Transverse colon (tissue), 4 donors: ENCODE measurements at places on chromosomes 6 and 20. TPM values are rescaled to one million over a fixed set of nuclear protein-coding genes. Genes with fewer than 3 reads are reported as not detected.
A peak's percentile ranks its signal among the peaks of the same experiment; 100 is the strongest.

DNA sequence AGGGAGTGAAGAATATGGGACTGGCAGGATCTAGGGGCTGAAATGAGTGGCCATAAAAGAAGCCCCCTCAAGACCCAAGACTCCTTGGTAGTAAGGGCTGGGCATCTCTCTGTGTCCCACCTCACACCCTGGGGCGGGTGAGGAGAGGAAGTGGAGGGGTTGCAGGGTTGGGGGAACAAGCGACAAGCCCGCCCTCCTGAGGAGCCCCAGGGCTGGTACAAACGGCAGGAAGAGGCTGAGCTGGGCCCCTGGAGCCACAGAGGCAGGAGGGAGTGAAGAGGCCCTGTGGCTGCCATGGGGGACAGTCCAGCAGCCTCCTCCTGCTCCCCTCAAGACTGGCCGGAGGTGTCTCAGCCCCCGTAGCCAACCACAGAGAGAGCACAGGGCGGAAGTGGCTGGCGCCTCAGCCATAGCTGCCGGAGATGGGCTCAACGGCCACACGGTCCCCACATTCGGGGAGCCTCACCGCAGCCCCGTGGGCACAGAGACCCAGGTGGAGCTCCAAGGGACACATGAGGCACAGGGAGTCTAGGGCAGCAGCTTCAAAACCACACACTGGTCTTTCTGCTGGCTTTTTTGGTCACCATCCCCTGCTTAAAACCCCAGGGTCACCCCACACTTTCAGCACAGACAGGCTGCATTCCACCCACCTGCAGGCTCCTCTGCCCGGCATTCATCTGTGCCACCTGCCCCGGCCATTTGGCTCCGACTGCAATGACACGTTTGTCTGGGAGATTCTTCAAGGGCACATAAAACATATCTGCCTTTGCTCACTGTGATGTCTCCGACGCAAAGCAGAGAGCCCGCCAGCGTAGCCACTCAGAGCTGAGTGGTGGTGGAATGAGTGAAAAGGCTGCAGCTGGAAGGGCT is 524 bp downstream of the C20orf203 start:
- DNase-seq, result peak; percentile 57
- no peaks in the 10 kb centered on the region for H3K36me3 ChIP-seq
- no peaks in the 10 kb centered on the region for H3K27me3 ChIP-seq
- H3K4me3 ChIP-seq, result no peak overlapping the region
- peaks cover 4% of the 10 kb centered on the region for H3K4me1 ChIP-seq

- no peaks in the 10 kb centered on the region for H3K27me3 ChIP-seq
- no peaks in the 10 kb centered on the region for H3K36me3 ChIP-seq
- H3K27ac ChIP-seq, result no peak overlapping the region
- no peak overlapping the region for H3K4me3 ChIP-seq
- H3K4me1 ChIP-seq, result peaks cover 3% of the 10 kb centered on the region
- no peak for DNase-seq
Measured at GRCh38 chr20:2293971-2294370, 1.8 kb upstream of the TGM3 start.

DNA sequence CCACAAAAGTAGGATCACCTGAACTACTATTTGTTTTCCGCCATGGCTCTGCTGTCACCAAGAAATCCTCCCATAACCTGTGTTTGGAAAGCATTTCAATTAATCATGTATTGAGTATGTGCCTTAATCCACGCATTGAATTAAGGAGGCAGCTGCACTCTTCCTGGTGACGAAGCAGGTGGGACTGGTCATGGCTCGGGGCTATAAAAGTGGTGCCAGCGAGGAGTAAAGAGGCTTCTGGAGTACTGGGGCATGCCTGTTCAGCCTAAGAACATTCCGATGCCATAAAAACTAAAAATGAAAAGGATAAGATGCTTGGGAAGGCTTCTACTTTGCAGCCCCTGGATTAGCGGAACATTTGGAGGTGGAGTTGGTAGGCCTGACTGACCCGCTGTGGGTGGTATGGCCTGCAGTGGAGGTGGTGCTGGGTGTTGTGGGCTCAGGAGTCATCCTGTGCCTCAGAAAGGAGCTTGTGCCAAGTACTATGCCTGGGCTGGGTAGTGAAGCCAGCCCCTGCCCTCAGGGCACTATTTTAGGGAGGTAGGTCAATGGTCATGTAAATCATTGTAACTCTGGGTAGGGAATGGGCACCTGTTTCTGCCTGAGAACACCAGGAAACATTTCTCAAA is 110.5 kb downstream of the B3GAT2 start:
- no peaks in the 10 kb centered on the region for H3K4me1 ChIP-seq
- H3K27ac ChIP-seq, result no peak overlapping the region
- no peak for DNase-seq
- no peaks in the 10 kb centered on the region for H3K36me3 ChIP-seq

GRCh38 chr20:49267327-49267726 is 10.5 kb downstream of the ZNFX1 start:
- no peak for DNase-seq
- peaks cover 35% of the 10 kb centered on the region for H3K4me1 ChIP-seq
- H3K27me3 ChIP-seq, result no peaks in the 10 kb centered on the region
- H3K36me3 ChIP-seq, result peaks cover 38% of the 10 kb centered on the region
- no peak overlapping the region for H3K27ac ChIP-seq
- no peak overlapping the region for H3K4me3 ChIP-seq

DNA sequence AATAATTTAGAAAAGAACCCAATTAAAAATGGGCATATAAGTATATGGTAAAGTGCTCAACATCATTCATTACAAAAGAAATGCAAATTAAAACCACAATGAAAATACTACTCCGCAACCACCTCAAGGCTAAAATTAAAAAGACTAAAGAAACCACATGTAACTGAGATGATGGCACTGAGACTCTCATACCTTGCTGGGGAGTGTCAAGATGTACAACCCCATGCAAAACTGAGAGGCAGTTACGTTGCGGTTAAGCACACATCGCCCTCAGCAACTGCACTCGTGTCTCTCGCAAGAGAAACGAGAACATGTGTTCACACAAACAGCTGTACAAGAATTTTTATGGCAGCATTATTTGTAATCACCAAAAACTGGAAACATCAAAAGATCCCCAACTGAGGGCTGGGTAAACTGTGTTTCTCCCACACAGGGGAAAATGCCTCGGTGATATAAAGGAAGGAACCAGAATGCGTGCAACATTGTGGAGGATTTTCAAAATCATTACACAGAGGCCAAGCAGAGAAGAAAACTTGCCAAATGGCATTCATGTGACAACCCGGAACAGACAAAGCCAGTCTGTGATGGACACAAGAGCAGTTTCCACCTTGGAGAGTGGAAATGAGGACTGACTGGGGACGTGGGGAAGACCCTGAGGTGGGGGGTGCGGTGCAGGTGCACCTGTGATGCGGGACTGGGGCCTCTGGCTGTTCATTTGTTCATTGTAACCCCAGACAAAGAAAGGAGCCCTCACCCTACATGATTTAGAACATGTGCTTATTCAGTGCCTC is 144.9 kb downstream of the WDR27 start:
- no peak overlapping the region for H3K4me3 ChIP-seq
- H3K4me1 ChIP-seq, result no peaks in the 10 kb centered on the region
- H3K27me3 ChIP-seq, result no peaks in the 10 kb centered on the region
- no peaks in the 10 kb centered on the region for H3K36me3 ChIP-seq
- peak overlapping the region; percentile 28 for H3K27ac ChIP-seq

TREML1 gene
- total RNA-seq, result not detected

DNA sequence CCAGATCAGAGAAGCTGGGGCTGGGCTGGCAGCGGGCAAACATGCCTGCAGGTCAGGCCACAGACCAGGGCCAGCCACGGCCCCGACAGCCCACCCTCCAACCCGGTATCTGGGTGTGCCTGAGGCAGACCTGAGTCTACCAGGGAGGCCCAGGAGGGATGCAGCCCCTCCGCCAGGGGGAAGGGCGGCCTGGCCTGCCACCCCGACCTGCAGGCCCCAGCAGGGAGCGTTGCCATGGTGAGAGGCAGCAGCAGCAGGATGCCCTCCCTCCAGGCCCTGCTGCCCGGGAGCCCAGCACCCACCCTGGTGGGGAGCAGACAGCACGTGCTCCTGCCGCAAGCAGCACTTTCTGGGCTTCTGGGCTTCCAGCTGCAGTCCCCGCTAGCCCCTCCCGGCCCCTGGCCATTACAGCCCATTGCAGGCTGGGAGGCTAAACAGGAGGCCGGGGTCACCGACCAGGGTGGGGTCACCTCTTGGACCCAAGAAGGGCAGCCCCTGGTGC is 3.8 kb upstream of the EEF1A2 start:
- H3K36me3 ChIP-seq, result no peaks in the 10 kb centered on the region
- DNase-seq, result no peak
- no peak overlapping the region for H3K27ac ChIP-seq
- peaks cover 90% of the 10 kb centered on the region for H3K27me3 ChIP-seq
- no peak overlapping the region for H3K4me3 ChIP-seq

DNA sequence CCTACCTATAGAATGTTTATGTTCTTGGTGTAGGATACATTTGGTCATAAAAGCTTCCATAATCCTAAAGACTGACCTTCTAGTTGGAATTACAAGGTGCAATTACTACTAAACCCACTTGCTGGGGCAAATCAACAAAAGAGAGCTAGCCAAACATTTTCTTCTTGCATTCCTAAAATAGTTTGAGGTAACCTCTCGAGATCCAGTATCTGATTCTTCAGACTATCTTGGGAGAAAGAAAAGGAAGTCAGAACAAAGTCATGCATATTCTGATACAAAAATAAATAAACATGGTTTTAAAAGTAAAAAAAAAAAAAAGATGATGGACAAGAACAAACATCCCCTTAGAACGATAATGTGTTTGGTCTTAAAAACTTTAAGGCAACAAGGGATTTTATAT is 294.2 kb upstream of the RSPO3 start:
- H3K27me3 ChIP-seq, result no peaks in the 10 kb centered on the region
- no peak overlapping the region for H3K4me3 ChIP-seq
- no peaks in the 10 kb centered on the region for H3K36me3 ChIP-seq
- no peaks in the 10 kb centered on the region for H3K4me1 ChIP-seq
- H3K27ac ChIP-seq, result no peak overlapping the region

DNA sequence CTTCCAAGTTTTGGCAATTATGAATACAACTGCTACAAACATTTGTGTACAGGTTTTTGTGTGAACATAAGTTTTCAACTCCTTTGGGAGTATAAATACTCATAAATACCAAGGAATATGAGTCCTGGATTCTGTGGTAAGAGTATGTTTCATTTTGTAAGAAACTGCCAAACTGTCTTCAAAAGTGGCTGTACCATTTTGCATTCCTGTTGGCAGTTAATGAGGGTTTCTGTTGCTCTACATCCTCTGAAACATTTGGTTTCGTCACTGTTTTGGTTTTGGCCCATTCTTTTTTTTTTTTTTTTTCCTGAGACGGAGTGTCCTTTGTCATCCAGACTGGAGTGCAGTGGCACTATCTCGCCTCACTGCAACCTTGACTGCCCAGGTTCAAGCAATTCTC is 8.5 kb downstream of the AP5S1 start:
- H3K4me3 ChIP-seq, result no peak overlapping the region
- no peak overlapping the region for H3K27ac ChIP-seq
- H3K4me1 ChIP-seq, result no peaks in the 10 kb centered on the region
- H3K36me3 ChIP-seq, result no peaks in the 10 kb centered on the region
- no peak for DNase-seq

DNA sequence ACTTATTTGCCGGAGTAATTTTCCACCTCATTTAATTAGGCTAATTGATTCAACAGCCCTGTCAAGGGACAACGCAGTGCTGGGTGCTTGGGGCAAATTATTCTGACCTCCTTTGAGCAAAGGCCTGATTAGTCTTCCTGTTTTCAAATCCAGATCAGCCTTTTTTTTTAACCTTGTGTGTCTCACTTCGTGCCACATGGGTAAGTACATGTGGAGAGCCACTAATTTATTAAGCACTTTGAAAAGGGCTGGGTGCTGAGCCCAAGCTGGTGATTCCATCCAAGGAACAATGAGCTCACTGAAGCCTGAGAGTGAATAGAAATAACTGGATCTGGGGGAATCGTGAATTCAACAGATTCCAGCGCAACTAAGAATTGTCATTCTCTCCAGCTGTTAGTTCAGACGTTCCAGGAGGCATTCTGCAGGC is 229.3 kb downstream of the CLIC5 start:
- no peak overlapping the region for H3K27ac ChIP-seq
- no peak for DNase-seq
- H3K27me3 ChIP-seq, result no peaks in the 10 kb centered on the region
- H3K4me3 ChIP-seq, result no peak overlapping the region
- no peaks in the 10 kb centered on the region for H3K36me3 ChIP-seq
- H3K4me1 ChIP-seq, result no peaks in the 10 kb centered on the region

MC3R gene
- not detected for total RNA-seq

TEAD3 gene
- 27.0 TPM for total RNA-seq
